ENCODE measurements at places on chromosomes 12 and 14.

- no peak for DNase-seq
- H3K27ac ChIP-seq: no peak overlapping the region
- no peak overlapping the region for H3K4me3 ChIP-seq
- no peaks in the 10 kb centered on the region for H3K36me3 ChIP-seq
- no peaks in the 10 kb centered on the region for H3K27me3 ChIP-seq
- no peaks in the 10 kb centered on the region for H3K4me1 ChIP-seq
These were observed 40.7 kb downstream of the PLCZ1 start for GRCh38 chr12:18696971-18697602.

DNA sequence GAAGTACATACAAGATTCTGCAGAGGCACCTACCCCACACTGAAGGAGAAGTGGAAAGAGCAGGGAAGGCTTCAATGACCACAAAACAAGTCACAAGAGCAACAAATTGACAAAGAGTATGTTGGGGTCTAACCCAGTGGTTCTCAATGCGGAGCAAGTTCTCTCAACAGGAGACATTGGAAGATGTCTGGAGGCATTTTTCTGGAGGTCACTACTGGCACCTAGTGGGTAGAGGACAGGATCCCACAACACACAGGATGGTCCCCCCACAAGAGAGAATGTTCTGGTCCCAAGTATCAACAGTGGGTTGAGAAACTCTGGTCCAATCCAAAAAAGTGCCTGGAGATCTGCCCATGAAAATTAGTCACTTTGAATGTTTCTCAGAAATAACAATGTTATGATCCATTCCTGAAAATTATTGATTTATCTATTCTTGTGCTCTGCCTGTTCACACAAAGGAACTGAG lies 3.4 kb downstream of the SSH1 start:
- H3K36me3 ChIP-seq: peaks cover 17% of the 10 kb centered on the region
- DNase-seq: no peak
- no peak overlapping the region for H3K4me3 ChIP-seq
- peaks cover 81% of the 10 kb centered on the region for H3K4me1 ChIP-seq

GRCh38 chr14:90911121-90911520 lies 94.9 kb upstream of the TTC7B start:
- H3K27me3 ChIP-seq: no peaks in the 10 kb centered on the region
- no peak overlapping the region for H3K27ac ChIP-seq

DNA sequence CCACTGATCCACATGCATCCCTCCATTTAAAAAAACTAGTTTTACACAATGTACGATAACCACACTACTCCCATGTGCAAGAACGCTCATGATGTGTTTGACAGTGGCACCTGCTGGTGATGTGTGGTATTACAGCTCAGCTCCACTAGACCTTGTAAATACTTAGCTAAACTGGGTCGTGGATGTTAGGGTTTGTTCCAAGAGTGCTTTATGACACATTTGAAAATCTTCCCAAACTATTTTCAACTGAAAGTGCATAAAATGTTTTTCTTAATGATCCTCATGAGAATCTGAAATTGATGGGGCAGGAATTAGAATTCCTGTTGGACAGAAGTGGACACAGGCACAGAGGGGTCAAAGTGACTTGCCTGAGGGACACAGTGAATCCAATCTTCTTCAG lies 99.2 kb downstream of the SCARB1 start:
- no peak overlapping the region for H3K4me3 ChIP-seq
- H3K36me3 ChIP-seq: no peaks in the 10 kb centered on the region
- no peaks in the 10 kb centered on the region for H3K27me3 ChIP-seq
- H3K4me1 ChIP-seq: peaks cover 40% of the 10 kb centered on the region

Measured in lower lobe of right lung (tissue), 2 donors.